ENCODE measurements at places on chromosomes 11 and 22.
A peak's percentile ranks its signal among the peaks of the same experiment; 100 is the strongest.

DNA sequence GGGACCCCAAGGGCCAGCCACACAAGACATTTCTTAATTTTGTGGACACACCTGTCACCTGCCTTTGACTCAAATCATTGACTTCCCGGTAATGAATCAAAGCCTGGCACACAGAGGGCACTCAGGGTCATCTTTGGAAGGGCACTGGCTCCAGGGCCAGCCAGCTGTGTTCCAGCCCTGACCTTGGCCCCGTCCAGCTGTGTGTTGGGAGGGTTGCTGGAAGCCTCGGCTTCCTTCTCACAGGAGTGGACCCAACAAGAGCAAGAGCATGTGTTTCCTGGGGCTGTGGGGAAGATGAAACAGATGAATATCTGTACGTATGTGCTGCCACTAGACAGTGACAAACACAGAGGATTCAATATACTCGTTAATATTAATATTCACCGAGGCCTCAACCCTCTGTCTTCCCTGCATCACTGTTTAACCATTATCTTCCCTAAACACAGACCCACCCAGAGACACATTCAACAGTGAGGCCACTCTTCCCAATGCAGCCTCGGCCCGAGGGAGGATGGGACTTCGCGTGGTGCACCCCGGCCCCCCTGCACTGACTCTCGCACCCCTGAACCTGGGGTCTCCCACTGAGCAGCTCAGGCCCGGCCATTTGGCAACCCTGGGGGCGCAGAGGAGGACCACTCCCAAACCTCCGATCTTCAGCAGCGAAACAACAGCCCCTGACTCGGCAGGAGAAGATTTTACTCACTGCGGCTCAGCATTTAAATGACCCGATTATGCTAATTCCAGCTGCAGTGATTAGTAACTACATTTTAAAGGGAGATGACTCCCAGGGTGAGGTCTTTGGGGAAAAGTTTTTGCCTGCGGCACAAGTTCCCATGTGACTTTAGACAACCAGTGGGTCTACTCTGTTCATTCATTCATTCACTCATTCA is 45.7 kb downstream of the PHF21B start:
- no peak for DNase-seq

- DNase-seq, result no peak
Observed at GRCh38 chr22:21643533-21644357, 1.6 kb downstream of the SDF2L1 start.

GRCh38 chr11:70637949-70638583 is 239.7 kb downstream of the CTTN start:
- no peak for DNase-seq

DNA sequence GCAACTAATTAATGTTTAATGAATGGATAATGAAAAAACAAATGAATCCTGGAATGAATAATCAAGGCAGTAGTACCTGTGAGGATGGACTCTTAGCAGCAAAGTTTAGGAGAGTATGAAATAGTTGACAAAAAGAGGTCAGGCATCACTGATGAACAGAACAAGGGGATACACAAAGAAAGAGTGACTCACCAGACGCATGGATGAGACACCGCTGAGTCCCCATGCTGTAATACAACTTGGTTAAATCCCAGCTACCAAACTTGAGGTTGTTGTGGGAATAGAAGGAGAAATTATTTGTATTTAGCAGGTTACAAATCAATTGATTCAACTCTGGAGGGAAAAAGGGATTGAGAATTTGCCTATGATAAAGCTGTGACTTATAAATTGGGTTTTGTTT is 976.9 kb upstream of the TENM4 start:
- DNase-seq, result no peak

DNA sequence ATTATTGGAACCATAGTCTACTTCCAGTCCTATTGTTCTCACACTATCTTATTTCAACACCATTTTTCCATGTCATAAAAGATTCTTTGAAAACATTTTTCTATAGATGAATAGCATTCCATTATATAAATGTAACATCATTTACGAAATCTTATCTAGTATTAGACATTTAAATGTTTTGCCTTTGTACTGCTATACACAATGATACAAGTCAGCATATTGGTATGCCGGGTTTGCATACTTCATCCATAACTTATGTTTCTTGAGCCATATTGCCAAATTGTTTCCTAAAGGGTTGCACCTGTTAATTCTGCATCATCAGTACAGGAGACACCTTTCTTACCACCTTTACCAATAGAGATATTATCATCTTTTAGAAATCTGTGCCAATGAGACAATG is 68.2 kb downstream of the SYT13 start:
- no peak for DNase-seq

- no peak for DNase-seq
Observed at GRCh38 chr22:48888466-48889208, 939.0 kb downstream of the BRD1 start.

GRCh38 chr11:108561535-108561991 is 32.0 kb downstream of the EXPH5 start:
- peak; percentile 52 for DNase-seq

DNA sequence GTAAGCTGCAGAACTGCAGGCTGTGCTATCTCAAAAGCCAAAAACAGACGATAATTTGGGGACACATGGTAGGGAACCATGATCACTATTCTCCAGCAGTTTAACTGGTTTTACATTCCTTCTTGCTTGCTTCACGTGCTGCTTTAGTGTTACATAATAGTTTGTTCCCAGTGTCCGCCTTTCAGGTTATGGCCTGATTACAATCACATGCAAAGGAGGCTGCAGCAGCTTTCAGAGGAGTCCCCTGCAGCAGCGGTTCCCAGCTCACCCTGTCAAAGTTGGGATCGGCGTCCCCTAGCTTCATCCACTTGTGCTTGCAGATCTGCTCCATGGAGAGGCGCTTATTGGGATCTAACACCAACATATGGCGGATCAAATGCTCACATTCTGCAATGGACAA is 39.2 kb upstream of the APOA1 start:
- DNase-seq, result no peak

DNA sequence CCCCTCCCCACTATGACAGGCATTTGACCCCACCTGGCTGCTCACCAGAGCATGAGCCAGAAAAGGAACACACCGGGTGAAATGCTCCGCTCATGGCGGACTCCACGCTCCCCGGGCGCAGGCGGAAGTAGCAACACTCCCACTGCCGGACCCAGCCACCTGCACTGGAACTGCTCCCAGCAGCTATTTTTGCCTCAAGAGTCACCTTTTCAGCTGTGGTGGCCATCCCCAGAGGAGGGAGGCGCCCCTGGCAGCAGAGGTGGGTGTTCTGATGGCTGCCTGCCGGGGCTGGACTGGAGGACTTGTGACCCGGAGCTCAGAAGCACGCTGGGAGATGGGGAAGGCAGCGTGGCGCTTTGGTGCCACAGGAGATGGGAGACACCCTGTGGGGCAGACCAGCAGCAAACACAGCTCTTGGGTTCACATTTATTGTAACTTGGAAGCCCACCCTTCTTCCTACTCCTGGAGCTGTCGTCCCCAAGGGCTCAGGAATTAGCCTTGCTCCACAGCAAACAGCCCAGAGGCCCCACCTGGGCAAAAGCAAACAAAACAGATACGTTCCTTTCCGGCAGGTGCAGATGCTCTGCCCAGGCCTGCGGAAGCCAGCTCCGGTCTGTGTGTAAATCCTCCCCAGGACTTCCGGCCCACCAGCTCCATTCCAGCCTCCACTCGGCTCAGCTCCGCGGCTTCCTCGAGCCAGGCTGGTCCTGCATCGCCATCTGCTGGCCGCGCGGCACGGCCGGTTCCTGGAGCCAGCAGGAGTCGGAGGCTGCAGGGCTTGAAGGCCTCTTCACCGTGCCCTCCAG is 3.7 kb downstream of the RPS19BP1 start:
- peak; percentile 87 for DNase-seq

- DNase-seq, result no peak
Observed at GRCh38 chr11:20835561-20835960, 166.2 kb downstream of the NELL1 start.

- DNase-seq, result no peak
Observed at GRCh38 chr11:117664897-117665296, 132.1 kb downstream of the DSCAML1 start.

GRCh38 chr22:45263463-45264269 is 21.1 kb upstream of the UPK3A start:
- DNase-seq, result peak; percentile 94

GRCh38 chr22:50190941-50191741 is 5.4 kb downstream of the TRABD start:
- no peak for DNase-seq

- DNase-seq, result peak; percentile 46
Observed at GRCh38 chr22:45709060-45709739, 37.6 kb downstream of the ATXN10 start.

DNA sequence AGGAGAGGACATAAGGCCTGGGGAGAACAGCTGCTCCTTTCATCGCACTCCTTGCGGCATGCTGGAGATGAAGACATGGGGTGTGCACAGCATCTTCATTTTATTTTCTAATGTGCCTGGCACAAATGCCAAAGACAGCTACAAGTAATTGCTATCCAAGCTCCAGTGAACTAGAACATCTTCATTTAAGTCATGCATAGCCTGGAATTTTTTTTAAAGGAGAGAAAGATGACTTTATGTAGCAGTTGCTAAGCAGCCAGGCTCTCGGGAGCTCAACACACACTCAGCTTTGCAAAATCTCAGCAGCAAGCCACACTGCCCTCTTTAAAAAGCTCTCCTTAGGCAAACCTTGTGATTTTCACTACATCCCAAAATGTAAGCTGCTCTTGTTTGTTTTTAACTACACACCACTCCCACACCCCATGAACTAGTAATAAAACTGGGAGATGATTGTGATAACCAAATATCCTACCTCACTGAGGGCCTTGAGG is 164.5 kb upstream of the POU2AF2 start:
- DNase-seq, result no peak

DNA sequence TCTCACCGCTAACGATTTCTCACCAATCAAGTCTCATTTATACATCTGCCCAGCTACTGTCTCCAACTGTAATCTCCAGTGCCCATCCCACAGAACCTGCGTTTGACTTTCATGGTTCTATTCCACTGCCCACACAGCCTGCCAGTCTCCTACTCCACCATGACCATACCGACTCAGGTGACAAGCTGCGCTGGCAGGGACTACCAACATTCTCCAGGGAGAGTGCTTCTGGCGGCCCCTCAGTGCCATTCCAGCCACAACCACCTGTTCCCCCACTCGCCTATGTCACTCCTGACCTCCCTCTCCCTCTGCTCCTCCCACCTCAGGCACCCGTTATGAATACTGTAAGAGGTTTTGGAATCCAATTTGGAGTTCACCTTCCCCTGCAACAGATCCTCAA is 108.5 kb upstream of the BID start:
- DNase-seq, result no peak

GRCh38 chr11:9688716-9689511 is 25.0 kb downstream of the SWAP70 start:
- peak; percentile 43 for DNase-seq

- DNase-seq, result no peak
Observed at GRCh38 chr11:113613619-113614018, 92.5 kb downstream of the TMPRSS5 start.

GRCh38 chr11:64358536-64358906 is 441 bp upstream of the RPS6KA4 start:
- no peak for DNase-seq

GRCh38 chr11:65181569-65182257 is at the start of gene CAPN1:
Gene CAPN1 (plus strand): TSS chr11:65181928. CDS start chr11:65182702, 774 bp downstream.
- peak; percentile 94 for DNase-seq

DNA sequence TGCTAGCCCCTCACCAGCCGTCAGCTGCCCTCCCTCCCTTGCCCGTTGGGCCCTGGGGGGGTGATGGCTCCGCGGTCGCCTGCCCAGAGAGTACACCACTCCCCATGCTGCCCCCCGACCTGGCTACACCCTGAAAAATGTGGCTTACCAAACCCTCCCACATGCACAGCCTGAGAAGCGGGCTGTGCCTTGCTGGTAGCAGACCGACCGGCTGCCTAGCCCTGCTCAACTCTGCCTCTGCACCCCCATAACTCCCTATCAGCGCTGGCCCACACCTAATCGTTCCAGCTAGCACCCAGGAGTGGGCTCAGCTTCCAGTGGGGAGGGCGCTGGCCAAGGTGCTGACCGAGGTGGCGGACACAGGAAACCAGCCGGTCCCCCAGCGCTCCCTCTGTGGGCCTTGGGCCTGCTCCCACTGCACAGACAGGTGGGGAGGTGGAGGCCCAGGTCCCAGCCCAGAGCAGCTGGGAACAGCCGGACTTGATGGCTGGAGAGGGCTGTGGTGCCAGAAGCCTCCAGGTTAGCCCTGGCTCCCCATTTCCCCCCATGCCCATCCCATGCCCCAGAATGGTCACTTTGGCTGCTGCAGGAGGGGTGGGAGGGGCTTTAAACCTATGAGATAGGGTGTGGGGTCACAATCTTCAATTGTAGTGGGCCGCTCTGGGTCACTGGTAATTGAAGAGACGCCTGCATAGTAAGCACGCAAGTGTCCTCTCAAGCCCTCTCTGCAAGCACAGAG is 32.1 kb upstream of the PRODH start:
- peak; percentile 56 for DNase-seq

DNA sequence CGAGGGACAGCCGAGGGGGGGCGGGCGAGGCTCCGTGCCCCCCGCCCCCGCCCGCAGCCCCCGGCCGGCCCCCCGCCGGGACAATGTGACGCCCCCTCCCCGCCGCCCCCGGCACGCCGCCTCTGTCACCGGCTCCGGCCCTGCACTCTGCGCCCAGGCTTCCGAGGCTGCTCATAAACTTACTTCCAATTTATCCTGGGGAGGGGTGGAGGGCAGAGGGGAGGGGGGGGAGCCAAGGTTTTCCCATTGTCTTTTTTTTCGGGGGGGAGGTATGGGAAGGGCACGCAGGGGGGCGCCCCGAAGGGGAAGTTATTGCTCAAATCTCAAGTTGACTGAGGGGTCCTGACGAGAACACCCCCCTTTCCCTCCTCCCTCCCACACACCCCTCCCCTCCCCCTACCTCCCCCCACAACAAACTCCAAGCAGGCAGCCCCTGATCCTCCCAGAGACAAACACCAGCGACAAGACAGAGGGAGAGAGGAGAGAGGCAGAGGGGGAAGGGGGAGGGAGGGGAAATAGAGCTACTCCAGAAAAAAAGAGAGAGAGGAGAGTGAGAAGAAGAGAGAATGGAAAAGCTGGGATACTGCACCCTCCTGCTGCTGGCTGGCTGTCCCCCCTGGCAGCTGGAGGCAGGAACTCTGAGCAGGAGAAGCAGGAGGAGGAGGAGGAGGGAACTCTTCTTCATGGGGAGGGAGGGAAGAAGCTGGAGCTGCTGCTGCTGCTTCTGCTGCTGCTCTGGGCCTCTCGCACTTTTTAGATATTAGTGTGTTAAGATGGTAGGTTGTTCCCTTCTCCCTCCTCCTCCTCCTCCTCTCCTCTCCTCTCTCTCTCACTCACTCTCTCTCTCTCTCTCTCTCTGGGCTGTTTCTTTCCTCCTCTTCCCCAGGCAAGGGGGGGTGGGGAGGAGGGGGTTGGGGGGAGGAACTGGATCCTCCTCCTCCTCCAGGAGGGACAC is 631 bp downstream of the PHF21A start:
- DNase-seq, result peak; percentile 50
